ENCODE measurements at places on chromosomes 16 and 17.
A peak's percentile ranks its signal among the peaks of the same experiment; 100 is the strongest.

GRCh38 chr17:77107506-77108433 lies 33.0 kb upstream of the SEC14L1 start:
- DNase-seq, result no peak

GRCh38 chr17:40209404-40210093 lies 9.6 kb upstream of the WIPF2 start:
- no peak for DNase-seq

GRCh38 chr17:80738987-80739730 lies 194.5 kb downstream of the RPTOR start:
- no peak for DNase-seq

GRCh38 chr17:79955691-79956440 lies 79.8 kb downstream of the TBC1D16 start:
- DNase-seq, result no peak

DNA sequence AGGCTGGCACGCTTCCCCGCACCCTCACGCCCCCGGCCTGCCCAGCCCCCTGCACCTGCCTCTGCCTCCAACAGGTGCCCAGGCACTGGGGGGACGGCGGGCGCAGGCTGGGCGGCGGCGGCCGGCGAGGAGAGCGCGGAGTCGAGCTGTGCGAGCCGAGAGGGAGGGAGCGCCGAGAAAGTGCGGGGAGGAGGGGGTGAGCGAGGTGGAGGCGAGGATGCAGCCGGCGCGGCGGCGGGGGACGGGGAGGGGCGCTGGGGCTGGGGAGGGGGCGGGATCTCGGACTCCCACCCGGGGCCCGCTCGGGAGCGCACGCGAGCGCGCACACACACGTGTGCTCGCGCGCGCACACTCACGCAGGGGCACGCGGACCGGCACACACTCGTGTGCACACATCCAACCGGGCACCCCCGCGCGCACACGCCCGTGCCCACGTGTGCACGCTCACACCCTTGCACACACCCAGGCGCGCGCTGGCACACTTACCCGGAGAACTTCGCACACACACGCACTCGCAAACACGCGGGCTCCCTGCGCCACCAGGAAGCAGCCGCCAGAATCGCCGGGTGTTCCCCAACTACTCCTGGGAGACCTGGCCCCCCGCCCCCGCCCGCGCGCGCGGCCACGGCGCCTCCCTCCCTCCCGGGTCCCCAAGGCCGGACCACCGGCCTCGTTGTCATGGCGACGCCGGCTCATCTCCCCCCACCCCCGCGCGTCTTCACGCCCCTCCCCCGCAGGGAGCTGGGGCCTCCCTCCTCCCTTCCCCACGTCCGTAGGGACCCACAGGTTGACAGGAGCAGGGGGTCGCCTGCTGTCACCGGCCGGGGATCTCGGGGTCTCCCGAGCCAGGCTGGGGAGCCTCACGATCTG lies at the start of gene DOC2A:
DOC2A (minus strand) TSS at position 184 of the 870 bp plus-strand sequence. CDS start 805 bp downstream, outside the sequence.
- DNase-seq, result peak; percentile 64

GRCh38 chr16:84648595-84649510 lies 542 bp downstream of the KLHL36 start:
- DNase-seq, result peak; percentile 63

GRCh38 chr16:5020551-5020950 lies 13.2 kb downstream of the NAGPA start:
- no peak for DNase-seq

GRCh38 chr16:5903153-5903552 lies 805.6 kb upstream of the EEF2KMT start:
- DNase-seq, result no peak

DNA sequence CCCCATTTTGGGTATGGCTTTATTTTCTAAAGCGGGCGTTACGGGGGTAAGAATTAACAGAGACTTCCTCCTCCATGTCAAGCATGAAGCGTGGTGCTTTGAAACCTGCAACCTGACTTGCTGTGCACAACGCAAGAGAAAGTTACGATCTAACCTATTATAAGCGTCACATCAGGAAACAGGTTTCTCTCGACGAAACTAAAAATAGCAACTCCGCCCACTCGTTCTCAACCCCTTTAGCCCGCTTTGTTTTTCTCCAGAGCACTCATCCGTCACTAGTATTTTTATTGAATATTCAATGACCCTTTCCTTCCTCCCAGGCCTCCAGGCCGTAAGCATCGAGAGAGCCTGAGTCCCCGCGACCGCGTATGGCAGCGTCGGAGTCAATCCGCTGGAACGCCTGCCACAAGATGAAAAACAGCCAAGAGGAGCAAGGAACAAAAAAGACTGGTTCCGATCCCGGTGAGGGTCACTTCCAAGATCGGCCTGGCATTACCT lies 555 bp downstream of the NUP88 start:
- peak; percentile 80 for DNase-seq

DNA sequence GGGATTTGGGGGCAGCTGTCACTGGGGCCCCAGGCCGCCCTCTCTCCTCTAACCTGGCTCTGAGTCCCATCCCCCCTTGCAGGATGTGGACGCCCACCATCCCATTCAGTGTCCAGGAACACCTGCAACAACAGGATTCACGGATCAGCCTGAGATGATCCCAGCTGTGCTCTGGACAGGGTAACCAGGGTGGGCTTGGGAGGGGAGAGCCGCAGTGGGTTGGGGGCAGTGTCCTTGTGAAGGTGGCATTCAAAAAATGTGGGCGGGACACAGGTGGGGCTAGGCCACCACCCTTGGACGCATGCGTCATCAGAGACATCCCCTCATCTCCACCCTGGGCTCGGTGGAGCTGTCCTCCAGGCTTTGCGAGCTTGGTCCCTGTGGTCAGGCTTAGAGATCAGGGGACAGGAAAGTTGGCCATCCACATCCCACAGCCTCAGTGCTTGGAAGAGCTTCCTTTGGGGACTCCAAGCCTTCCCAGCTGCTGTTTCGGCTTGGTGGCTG lies 19.1 kb downstream of the DEXI start:
- DNase-seq, result no peak

DNA sequence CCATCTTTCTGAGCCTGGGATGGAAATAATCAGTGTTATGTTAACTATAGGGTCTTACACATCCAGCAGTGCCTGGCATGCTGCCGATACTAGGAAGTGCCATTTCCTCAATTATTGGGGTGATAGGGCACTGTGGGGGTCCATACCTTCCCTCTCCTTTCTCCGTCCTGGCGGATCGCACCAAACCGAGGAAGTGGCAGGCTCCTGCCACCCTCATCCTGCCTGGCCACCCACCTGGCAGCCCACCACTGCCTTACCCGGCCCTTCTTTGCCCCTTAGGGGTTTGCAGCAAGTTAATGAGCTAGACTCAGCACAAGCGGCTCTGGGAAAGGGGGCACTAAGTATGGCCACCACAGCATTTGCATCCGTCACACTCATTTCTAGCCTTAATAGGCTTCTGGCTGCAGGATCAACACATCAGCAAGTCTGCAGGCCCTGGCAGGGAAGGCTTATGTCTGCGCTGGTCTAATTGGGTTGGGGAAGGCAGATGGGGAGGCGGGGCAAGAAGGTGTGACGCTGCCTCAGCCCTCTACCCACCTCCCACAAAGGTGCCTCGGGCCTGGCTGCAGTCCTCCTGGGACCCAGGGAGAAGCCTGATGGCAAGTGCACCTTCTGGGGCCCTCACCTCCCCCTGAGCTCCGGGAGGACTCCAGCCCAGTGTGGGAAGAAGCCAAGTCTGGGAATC lies 28.6 kb downstream of the DCAKD start:
- peak; percentile 15 for DNase-seq

GRCh38 chr17:6491071-6491700 lies 46.9 kb downstream of the PIMREG start:
- DNase-seq, result no peak

- DNase-seq, result no peak
These were observed 227.3 kb upstream of the RPL38 start for GRCh38 chr17:73976147-73976546.

GRCh38 chr17:66764506-66764905 lies 70.4 kb upstream of the CACNG5 start:
- no peak for DNase-seq

- DNase-seq, result peak; percentile 27
These were observed 532.9 kb downstream of the MAF start for GRCh38 chr16:79067600-79067999.

GRCh38 chr16:50274326-50275097 lies 8.2 kb downstream of the ADCY7 start:
- DNase-seq, result peak; percentile 66

GRCh38 chr16:79536958-79537357 lies 63.6 kb downstream of the MAF start:
- DNase-seq, result no peak

- DNase-seq, result peak; percentile 63
These were observed 397 bp downstream of the NCOR1 start for GRCh38 chr17:16215002-16215272.

GRCh38 chr17:18959071-18959844 lies 7.3 kb downstream of the SLC5A10 start:
- no peak for DNase-seq

DNA sequence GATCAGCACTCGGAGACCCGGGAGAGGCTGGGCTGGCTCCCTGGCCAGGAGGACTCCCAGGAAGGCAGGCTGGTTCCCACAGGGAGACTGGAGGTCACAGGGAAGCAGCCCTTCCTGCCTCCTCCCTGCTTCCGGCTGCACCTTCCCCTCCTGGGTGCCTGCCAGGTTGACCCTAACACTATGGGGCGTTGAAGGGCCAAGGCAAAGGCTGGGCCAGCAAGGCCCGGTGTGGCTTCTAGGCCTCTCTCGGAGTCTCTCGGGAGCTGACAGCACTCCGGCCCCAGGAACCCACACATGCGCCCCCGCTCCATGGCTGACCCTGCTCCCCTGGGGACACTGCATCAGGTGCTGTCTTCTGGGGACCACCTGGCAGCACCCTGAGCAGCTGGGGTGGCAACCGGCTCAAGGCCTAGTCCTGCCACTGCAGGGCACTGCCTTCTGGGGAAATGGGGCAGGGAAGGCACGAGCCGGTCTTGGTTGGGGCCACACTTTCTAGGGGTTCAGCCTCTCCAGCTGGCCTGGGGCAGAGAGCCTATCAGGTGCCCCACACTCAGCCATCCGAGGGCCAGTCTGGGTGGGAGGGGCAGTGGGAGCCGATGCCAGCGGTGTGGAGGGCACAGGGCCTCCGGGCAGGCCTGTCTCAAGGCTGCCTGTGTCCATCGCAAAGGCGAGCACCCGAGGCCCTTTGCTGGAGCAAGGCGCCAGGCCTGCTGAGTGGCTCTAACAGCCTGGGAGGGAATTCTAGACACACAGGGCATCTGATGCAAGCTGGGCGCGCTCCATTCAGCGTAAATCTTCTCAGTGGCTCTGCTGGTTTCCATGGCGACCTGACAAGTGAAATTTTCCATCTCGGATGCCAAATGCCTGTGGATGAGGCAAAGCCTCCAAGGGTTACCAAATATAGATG lies 5.6 kb upstream of the MTSS2 start:
- no peak for DNase-seq

DNA sequence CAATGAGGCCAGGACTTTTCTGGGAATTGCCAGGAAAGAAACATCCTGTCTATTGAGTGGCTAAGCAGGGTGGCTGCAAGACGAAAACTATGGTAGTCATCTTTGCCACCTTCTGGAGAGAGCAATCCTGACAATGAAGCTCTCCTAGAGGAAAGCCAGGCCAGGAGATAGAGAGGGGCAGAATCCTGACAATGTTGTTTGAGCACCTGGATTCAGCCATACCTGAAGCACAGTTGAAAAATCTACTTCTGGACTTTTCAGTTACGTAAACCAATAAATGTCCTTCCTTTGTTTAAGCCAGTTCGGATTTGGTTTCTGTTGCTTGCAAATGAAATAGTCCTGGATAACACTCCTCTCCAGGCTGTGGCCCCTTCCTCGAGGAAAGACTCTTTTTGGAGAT lies 9.4 kb downstream of the P2RX1 start:
- no peak for DNase-seq
